ENCODE measurements at places on chromosomes 1 and 21.

DNA sequence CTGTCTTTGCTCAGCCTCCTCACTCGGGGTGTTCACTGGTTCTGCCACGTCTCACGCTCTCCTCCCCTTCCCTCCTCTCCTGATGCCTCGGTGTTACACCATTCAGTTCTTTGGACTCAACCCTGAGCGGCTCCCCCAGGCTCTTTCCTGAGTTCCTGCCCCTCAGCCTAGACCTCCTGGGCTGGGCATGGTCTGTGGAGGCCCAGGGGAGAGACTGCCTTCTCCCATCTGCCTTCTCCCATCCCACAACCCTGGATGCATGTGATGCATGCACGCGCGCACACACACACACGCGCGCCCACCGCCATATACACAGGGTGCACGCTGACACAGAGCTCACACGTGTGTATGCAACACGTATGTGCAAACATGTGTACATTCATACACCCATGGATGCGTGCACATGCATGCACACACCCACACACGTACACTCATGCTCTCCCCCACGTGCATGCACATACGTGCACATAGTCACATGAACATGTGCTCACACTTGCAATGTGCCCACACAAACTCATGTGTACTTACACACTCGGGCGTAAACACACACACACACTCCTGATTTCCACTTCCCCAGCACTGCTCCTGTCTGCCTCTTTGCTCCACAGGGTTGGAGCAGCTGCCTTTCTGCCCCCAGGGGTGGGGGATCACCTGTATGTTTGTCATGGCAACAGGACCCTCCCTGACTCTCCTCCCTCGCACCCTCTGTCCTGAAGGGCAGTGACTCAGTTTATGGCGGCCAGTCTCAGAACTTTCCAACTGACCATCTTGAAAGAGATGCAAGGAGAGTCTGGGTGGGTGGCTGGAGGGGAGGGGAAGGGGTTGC, 59.0 kb downstream of the HUNK start:
- no peak for DNase-seq

- no peak for DNase-seq
Measured at GRCh38 chr21:41375875-41376274, 14.0 kb downstream of the MX2 start.

DNA sequence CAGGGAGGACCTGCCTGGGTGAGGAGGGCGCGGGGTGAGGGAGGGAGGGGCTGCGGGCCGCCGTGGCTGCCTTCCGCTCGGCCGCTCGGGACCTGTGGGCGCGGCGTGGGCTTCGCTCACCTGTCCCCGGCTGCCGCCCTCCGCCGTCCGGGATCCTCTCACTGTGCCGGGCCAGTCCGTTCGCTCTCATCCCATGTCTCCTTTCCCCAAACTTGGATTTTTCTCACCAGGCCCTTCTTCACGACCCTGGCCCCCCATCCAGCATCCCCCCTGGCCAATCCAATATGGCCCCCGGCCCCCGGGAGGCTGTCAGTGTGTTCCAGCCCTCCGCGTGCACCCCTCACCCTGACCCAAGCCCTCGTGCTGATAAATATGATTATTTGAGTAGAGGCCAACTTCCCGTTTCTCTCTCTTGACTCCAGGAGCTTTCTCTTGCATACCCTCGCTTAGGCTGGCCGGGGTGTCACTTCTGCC, 362 bp downstream of the ZBTB48 start:
- DNase-seq: no peak

DNA sequence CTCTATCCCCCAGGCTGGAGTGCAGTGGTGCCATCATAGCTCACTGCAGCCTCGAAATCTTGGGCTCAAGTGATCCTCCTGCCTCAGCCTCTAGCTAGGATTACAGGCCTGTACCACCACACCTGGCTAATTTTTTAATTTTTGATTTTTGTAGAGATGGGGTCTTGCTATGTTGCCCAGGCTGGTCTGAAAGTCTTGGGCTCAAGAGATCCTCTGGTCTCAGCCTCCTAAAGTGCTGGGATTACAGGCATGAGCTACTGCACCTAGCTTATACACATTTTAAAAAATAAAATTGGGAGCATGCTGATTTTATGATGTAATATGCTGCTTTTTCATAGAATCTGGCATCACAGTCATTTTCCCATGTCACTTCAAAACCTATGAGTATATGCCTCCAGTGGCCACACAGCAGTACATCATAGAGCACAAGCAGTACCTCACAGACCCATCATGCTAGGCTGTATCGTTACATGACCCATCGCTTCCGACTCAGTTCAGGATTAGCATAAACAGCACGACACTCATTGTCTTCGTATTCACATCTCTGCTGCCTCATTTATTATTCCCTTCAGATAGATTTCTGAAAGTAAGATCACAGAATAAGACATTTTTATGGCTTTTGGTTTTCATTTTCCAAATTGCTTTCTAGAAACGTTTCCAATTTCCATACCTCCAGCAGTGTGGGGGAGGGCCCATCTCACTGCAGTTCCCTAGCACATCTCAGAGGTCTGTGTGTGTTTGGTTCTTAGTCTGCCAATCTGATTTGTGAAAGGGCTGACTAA, 35.9 kb upstream of the CCSAP start:
- DNase-seq: no peak

- no peak for DNase-seq
Measured at GRCh38 chr1:185396126-185396525, 79.1 kb upstream of the IVNS1ABP start.

- no peak for DNase-seq
Measured at GRCh38 chr1:208103597-208104513, 140.3 kb downstream of the PLXNA2 start.

- no peak for DNase-seq
Measured at GRCh38 chr1:78619803-78620579, at the start of gene IFI44L. IFI44L (plus strand) TSS chr1:78620448; CDS start chr1:78627916, 7,468 bp downstream.

DNA sequence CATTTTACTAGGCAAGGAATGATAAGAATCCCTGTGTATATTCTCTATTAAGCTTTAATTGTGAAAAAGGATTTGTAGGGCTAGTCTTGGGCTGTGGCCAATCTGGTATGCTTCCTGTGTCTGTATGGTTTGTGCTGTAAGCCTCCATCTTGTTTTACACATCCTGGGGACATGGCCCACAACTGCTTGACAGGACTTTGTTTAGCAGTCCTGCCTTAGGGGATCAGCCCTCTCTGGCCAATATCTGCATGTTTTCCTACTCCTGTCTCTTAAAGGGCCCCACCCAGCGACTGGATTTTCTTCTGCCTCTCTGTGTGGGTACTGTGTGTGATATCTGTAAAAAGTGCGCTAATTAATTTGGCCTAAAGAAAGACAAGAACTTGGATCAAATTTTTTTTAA, 813.2 kb downstream of the PLA2G4A start:
- no peak for DNase-seq

DNA sequence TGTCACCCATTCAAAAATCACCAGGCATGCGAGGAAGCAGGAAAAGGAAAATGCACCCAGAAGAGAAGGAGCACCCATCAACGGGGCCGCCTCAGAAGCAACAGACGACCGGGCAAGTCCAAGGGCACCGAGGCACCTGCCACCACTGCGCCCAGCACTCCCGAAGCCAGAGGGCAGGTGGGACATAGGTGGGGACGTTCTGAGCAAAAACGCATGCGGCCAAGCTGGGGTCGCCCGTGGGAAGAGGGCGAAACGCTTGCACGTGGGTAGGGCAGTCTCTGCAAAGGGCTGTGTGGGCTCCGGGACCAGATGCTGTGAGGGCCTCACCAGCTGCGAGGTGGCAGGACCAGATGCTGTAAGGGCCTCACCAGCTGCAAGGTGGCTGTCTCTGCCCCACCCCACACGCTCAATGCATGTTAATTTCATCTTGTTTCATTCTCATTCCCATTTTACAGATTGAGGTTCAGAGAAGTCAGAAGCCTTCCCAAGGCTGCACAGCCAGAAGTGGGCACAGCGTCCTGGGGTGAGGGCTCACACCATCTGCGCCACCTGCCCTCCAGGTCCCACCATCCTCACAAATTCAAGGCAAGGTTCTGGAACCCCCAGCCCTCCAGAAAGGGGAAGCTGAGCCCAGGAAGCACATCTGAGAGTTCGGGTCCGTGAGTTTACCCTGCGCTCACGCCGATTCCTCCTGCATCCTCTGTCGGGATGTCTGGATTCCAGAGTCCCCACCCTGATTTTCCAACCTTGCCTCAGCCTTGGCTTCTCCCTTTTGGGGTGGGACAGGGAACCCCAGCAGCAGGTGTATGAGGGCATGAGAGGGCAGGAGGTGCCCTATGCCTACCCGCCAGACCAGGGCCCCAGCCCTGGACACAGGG, 8.2 kb upstream of the SAMD11 start:
- DNase-seq: no peak

GRCh38 chr1:11289064-11289463, 16.1 kb downstream of the UBIAD1 start:
- no peak for DNase-seq

- DNase-seq: no peak
Measured at GRCh38 chr1:3399732-3400131, 54.7 kb upstream of the ARHGEF16 start.

Data from SW480 (cell line).